ENCODE measurements at places on chromosomes 13 and 19. TPM values are rescaled to one million over a fixed set of nuclear protein-coding genes. Genes with fewer than 3 reads are reported as not detected.

The SOX21 gene
- not detected for total RNA-seq

The GPR183 gene
- 13.3 TPM for total RNA-seq

The ALOX5AP gene
- total RNA-seq: 7.4 TPM

The CAMSAP3 gene
- total RNA-seq: 0.55 TPM

The COL5A3 gene
- total RNA-seq: 7.2 TPM

The MAN2B1 gene
- total RNA-seq: 35.5 TPM

All from right atrium auricular region (tissue), 2 donors.